Bone marrow (tissue), 2 donors: ENCODE measurements at places on chromosomes 3 and 15.

DNA sequence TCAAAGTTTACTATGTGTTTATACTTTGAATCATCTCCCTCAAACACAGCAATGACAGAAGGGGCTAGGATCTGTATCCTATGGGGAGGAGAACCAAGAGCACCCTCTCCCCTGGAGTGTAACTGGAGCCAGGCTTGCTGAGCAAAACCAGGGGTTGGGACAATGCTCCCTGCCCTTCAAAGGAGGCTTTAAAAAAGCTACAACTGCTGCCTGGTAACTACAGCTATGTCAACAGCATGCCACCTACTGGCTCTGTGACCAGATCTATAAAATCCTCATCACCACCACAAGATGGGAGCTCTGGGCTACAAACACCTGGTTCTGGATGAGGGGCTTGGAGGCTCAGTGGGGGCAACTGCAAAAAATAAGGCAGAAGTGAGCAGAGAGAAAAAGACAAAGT lies 61.9 kb downstream of the ANO10 start:
- no peak for DNase-seq

DNA sequence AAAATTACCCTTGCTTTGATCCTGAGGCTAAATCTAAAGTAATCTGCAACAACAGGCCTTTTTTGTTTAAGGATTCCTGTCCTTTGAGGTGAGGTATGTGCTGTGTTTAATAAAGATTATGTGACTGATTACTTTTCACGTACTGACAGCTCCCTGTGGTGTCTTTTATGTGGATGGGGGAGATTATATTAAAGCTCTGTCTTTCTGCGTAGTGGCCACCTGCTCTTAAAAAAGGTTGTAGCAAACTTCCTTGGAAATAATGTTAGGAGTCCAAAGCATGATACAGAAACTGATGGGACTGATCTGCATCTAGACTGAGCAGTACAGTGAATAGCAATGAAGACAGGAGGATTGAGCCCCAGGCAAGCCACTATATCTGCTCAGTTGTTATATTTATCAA lies 453.0 kb upstream of the GOLIM4 start:
- no peak for DNase-seq

- no peak for DNase-seq
Measured at GRCh38 chr15:47762621-47763020, 45.3 kb downstream of the SEMA6D start.

- no peak for DNase-seq
Measured at GRCh38 chr15:69997813-69998212, 99.9 kb downstream of the TLE3 start.

DNA sequence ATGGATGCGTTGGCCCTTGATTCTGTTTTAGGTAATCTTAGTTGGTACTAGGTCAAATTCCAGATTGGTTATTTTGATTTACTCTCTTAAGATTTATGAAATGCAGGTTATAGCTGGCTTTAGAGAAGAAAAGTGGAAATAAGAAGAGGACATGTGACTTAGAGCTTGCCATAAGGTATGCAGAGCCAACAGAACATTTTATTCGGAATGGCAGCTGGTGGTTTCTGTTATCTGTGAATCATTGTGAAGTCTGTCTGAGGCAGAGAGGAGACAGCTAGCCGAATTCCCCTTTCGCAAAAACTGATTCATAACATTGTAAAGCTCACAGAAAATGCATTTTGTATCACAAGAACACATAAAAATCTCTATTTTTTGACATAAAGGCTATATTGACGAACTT lies 82.1 kb downstream of the FILIP1L start:
- DNase-seq, result no peak
